RCC 7860 (cell line): ENCODE measurements at places on chromosomes 7 and 10.

- DNase-seq, result no peak
These were observed 26.3 kb downstream of the CHRM2 start for GRCh38 chr7:136894789-136895188.

- DNase-seq, result no peak
These were observed 17.2 kb upstream of the RHBDD2 start for GRCh38 chr7:75861636-75862035.

DNA sequence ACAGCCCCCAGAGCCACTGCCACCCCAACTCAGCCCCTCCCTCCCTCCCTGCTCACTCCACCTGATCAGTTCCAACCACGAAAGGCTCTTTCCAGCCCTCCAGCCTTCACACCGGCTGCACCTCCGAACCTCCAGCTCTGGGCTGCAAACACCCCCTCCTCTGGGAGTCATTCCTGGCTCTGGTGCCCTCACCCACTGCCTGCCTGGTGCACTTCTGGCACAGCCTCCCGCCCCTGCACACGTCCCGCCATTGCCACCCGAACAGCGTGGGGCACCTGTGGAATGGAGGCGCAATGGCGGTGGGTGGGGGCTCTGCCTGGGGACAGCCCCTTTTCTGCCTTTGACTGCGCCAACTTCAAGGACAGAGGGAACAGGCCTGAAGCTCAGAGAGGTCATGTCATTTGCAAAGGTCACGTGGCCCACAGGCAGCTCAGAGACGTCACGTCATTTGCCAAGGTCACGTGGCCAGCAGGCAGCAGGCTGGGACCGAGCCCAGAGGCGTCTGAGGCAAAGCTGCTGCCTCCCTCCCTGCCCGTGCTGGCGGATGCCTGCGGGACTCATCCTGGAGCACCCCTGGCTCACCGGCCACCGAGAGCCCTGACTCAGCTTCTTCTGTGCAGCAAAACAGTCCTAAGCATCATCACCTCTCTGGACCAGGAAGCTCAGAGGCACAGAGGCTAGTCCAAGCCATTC lies 76.0 kb upstream of the DNAAF5 start:
- DNase-seq, result no peak

DNA sequence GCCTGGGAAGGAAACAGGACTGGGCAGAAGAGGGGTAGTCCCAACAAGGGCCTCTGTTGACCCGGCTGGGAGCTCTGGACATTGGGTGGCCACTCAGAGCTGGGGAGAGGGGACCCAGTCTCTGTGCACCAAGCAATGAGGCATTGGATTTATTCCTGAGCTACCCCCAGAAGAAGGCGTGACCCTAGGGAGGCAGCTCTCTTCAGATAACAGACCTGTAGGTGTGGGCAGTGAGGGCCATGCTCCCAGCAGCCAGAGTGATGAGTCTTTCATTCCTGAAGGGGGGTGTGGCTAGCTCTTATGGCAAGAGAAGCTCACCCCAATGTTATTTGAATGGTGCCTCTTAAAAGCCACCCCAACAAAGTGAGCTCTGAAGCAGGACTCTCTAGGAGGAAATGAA lies 20.4 kb downstream of the TEX36 start:
- DNase-seq, result no peak

DNA sequence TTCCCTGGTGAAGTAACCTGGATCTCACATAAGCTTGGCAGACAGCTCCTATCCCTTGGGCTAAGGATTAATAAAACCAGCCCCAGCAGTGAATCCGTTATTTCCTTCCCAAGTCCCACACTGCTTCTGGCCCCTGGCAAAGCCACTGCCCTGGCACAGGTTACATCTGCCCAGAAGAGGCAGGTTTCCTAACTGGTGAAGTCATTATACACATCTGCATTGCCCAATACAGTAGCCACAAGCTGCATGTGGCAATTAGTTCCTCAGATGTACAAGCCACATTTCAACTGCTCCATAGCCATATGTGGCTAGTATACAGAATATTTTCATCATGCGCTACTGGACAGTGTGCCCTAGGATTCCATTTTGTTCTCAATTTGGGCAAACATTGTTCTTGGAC lies 273.0 kb downstream of the GRM8 start:
- DNase-seq, result no peak

DNA sequence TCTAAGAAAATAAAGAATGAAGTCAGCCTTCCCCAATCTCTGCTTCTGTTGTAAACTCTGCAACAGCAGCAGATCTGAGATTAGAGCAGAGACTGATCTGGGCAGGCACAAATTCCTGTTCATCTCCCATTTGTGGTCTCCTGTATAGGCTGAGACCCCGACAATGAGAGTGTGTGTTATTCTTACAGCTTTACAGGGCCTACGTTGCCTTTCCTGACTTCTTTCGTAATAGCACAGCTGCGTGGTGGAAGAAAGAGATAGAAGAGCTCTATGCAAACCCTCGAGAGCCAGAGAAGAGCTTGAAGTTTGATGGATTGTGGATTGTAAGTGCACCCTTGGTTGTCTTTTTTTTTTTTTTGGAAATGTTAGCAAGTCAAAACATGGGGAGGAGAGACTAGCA lies 72.1 kb downstream of the PRSS58 start:
- no peak for DNase-seq

DNA sequence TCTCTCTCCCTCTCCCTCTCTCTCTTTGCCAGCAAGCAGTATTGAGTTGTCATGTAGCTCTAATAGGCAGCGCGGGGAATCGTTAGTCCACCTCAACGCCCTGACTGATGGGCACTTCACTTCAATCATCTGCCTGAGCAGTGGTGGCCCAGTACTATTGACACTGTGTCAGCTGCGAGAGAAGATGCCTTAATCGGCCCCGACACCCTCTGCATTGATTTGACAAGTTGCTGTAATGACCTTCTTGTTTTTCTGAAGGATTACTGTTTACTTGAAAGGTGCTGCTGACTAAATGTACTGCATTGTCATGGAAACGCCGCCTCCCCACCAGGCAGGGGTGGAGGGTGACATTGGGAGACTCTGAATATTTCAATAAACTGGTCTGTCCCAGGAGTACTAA lies 913.8 kb downstream of the KCNMA1 start:
- no peak for DNase-seq

DNA sequence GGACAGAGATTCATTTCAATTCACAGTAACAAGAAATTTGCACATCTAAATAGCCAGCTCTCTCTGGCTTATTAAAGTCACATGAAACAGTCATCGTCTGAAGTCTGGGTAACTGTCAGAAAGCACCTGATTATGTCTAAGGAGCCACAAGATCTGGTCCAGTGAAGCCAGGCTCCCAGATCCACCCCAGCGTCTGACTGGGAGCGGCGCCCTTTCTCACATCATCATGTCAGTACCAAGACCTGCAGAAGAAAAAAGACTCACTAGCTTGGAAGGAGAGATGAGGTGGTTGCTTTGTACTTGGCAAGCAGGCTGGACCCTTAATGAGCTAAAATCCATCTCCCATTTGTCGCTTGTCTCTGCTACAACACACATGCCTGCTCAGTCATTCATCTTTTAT lies 58.4 kb downstream of the VOPP1 start:
- DNase-seq, result no peak

DNA sequence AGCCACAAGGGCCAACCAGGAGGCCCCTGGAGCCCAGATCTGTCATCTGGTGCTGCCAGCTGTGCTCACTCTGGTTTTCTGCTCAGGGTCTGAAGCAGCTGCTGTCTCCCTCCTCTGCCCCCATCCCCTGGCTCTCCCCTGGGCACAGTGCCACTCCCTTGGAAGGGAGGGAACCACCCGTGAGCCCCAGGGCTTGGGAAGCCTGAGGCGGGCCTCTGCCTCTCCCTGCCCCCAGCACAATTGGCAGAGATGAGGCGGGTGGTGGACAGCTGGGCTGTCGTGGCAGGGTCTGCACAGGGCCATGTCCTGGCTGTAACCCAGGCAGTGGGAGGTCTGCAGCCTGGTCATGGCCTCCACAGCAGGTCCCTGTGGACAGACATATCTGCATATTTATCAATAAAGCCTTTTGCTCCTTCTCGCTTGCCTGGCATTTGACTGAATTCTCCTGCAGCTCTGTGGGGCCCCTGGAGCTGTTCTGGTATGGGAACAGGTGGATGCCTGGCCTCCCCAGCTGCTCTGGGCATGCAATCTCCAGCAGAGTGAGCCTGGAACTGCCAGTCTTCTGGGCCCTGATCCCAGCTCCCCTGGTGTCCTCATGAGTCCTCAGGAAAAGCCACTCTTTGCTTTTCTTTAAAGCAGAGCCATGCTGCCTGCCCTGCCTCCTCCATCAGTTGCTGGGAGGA lies 1.6 kb upstream of the ANKRD2 start:
- DNase-seq, result no peak

- peak; percentile 62 for DNase-seq
These were observed 1.1 kb downstream of the P4HA1 start for GRCh38 chr10:73095481-73096021.

DNA sequence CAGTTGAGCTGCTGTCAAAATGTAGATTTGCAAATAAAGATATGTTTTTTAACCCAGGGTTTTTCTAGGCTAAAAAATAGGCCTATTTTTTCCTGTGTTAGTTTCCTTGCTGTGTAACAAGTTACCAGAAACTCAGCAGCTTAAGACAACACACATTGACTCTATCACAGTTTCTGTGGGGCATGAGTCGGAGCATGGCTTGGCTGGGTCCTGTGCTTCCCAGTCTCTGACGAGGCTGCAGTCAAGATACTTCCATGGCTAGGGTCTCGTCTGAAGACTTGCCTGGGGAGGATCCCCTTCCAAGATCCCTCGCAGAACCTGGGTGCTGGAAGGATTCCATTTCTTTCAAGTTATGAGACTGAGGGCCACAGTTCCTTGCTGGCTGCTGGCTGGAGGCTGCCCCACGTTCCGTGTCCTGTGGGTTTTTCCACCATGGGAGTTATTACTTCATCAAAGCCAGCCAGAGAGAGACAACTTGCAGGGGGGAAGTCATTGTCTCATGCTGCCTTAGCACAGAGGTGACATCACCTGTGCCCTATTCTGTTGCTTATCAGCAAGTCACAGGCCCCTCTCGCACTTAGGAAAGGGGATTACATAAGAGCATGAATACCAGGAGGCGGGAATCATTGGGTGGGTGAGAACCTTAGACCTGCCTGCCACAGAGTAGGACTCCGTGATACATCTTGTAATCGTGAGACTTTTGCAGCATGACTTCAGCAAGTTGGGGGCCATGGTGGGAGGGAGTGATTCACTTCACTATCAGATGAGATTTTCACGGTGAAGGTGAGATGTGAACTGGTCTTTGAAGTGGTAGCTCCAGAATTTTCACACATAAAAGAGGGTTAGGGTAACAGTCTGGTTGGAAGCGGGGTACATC lies 77.9 kb downstream of the CCNY start:
- DNase-seq, result peak; percentile 41

- DNase-seq, result peak; percentile 60
These were observed 177.7 kb upstream of the ADO start for GRCh38 chr10:62626817-62627216.

DNA sequence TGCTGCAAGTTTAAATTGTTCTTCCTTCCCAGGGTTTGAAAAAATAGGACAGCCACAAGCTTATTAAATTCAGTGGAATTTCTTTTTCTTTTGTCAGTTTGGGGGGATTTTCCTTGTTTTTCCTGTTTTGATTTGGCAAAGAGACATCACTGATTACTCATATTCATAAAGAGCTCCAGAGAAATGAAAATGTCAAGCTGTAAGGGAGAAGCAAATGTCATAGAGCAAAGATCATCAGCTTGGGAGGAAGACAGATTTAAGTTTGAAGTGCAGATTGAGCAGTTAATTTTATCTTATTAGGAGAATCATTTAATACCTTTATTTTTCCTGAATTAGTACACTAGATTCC lies 255.8 kb upstream of the PHYHIPL start:
- DNase-seq, result no peak

GRCh38 chr7:36969376-36969775 lies 245.1 kb upstream of the AOAH start:
- no peak for DNase-seq

DNA sequence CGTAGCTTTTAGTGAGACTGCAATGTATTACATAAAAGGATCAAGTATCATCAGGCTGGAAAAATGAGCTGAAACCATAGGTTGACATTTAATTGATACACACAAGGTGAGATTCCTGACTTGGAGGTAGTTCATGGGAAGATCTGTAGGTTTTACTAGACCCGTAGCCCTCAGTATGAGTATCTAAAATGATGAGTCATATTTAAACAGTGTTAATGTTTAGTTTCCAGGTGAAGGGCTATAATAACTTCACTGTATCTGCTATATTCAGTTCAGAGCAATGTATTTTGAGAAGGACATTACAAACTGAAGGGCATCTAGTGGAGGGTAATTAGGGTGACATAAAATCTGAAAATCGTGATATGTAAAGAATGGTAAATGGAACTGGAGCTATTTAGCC lies 35.0 kb downstream of the ENTPD1 start:
- no peak for DNase-seq

GRCh38 chr10:19058046-19058445 lies 9.4 kb downstream of the MALRD1 start:
- no peak for DNase-seq

DNA sequence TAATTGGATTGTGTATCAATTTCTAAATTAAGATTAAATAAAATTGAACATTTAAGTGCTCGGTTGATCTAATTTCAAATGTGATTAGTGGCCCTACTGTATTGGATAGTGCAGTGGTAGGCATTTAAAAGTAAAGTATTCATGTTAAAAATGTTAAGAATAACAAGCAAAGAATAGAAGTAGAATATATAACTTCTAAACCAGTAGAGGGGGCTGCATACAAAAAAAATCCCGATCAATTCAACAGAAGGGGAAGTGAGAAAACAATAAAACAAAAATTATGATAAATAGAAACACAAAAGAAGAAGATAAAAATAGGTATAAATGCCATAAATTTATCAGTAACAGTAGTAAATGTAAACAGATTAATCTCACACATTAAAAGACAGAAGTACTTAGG lies 24.9 kb upstream of the WDFY4 start:
- no peak for DNase-seq
